ENCODE measurements at places on chromosomes 4 and X. TPM values are rescaled to one million over a fixed set of nuclear protein-coding genes. Genes with fewer than 3 reads are reported as not detected.

The FOXR2 gene
- total RNA-seq: not detected

The GLRA2 gene
- not detected for total RNA-seq

The UGT2B10 gene
- not detected for total RNA-seq

The PLXNB3 gene
- 8.7 TPM for total RNA-seq

The H2BW2 gene
- total RNA-seq: not detected

The IL9R gene
- total RNA-seq: not detected

The SMIM31 gene
- not detected for total RNA-seq

The VGLL1 gene
- not detected for total RNA-seq

The PCDH7 gene
- 139 TPM for total RNA-seq

The NUP62CL gene
- not detected for total RNA-seq

The F8A1 gene
- 27.9 TPM for total RNA-seq

The BCLAF3 gene
- 11.5 TPM for total RNA-seq

The SUPT20HL2 gene
- total RNA-seq: not detected

The RAB41 gene
- total RNA-seq: not detected

The CFAP47 gene
- not detected for total RNA-seq

- H3K27me3 ChIP-seq: peaks cover 19% of the 10 kb centered on the region
- no peak overlapping the region for H3K27ac ChIP-seq
- H3K4me1 ChIP-seq: peaks cover 12% of the 10 kb centered on the region
- H3K4me3 ChIP-seq: no peak overlapping the region
- DNase-seq: peak; percentile 77
- H3K36me3 ChIP-seq: no peaks in the 10 kb centered on the region
These were observed 11.4 kb downstream of the RNF175 start for GRCh38 chr4:153748378-153748777.

DNA sequence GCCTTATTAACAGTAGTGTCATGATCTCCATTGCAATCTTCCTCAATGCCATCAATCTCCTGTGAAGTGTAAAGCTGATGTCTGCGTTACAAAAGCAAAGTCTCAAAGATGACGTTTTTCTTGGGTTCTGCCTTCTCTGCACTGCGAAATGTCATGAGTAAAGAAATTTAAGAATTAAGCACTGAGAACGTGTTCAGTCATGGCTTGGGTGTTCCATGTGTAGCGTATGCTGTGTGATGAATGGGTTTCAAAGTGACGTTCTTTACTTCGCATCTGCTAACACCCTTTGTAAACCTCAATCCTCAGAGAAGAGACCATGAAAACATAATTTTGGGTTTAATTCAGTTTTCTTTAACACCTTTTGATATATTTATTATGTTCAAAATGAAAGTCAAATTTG is 999 bp downstream of the NAP1L5 start:
- no peaks in the 10 kb centered on the region for H3K36me3 ChIP-seq
- peak overlapping the region; percentile 84 for H3K4me3 ChIP-seq
- peaks cover 8% of the 10 kb centered on the region for H3K4me1 ChIP-seq
- no peak overlapping the region for H3K27ac ChIP-seq

DNA sequence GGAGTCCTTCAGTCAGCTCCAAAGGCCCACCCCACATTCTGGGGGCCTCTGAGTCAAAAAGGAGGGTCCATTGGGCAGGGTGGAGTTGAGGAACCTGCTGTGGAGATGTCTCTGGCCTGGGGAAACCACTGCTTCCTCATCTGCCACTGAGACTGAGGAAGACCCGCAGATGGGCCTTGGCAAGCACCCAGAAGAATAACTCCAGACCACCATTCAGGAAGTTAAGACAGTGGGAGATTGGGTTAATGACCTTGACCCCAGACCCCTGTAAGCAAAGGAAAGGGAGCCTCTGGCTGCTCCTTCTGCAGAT is 8.1 kb upstream of the HSD17B10 start:
- H3K4me3 ChIP-seq: peak overlapping the region; percentile 70
- H3K4me1 ChIP-seq: peaks cover 15% of the 10 kb centered on the region
- H3K36me3 ChIP-seq: no peaks in the 10 kb centered on the region
- DNase-seq: no peak

DNA sequence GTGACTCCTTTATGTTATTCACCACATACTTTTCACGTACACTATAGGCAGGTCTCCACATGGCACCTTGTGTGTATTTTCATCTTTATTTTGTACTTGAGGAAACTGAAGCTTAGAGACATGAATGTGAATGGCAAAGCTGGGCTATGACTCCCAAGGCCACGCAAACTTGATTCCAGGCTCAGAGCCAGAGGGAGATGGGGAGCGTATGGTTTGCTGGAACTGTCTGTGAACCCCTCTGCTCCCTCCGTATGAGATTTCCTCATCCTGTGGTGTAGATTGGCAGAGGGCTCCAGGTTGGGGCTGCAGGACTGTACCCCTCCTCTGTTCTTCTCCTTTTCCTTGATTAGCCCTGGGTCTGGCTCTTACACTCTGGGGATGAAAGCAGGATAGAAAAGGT is 16.1 kb upstream of the STARD8 start:
- no peaks in the 10 kb centered on the region for H3K36me3 ChIP-seq
- H3K27ac ChIP-seq: no peak overlapping the region
- H3K27me3 ChIP-seq: no peaks in the 10 kb centered on the region
- H3K4me1 ChIP-seq: no peaks in the 10 kb centered on the region
- no peak overlapping the region for H3K4me3 ChIP-seq

DNA sequence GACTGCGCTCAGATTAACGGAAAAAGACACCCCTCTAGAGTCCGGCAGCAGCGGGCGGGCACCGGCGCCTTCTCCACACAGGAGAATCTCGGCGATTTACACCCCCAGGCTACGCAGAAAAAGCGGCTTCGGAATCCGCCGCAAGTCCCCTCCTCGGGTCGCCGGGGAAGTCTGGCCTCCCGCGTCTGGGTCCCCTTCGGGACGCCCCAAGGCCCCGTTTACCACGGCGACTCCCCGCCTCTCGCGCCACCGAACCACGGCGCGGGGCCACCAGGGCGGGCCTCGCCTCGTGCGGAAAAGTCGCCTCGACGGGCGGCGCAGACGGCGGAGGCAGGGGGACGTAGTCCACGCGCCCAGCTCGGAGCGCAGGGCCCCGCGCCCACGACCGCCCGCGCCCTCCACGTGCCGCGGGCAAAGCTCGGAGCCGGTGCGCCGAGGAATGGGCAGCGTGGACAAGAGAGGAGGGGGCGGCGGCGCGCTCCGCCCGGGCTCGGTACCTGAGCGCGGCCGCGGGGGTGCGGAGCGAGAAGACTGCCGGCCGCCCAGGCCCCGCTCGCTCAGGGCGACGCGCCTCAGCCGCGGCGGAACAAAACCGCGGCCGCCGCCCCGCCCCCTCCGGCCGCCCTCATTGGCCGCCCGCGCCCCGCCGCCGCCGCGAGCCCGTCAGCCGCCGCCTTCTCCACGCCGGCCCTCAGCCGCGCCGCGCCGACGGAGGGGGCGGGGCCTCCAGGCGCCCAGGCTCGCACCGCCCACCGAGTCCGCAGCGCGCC is at the start of gene FAM53A:
TSS of gene FAM53A (minus strand) at position 578 of the 770 bp plus-strand sequence. CDS start 15,572 bp downstream, outside the sequence.
- H3K4me1 ChIP-seq: peaks cover 18% of the 10 kb centered on the region
- peak within 1 kb of the TSS; percentile 84 for H3K4me3 ChIP-seq
- peak; percentile 98 for DNase-seq
- no peaks in the 10 kb centered on the region for H3K36me3 ChIP-seq

DNA sequence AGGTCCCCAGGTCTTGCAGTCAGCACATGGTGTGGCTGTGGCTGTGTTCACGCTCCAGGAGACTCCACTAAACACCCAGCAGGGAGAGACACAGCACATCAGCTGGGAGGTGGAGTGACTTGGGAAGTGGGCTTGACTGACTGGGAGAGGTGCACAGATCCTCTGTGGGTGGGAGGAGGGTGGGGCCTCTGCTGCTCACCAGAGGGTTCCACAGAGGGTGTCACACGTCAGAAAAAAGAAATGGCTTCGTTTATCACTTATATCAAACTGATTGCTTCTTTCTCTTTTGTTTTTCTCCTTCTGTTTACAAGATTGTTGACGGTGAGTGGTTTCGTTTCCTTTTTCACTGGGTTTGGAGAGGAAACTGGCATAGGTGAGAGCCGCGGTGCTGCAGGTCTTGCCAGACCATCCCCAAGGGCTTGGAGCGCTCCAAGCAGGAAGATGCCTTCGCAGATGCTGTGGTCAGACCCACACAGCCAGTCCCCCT is 24.8 kb upstream of the FAM193A start:
- H3K27me3 ChIP-seq: no peaks in the 10 kb centered on the region
- peaks cover 29% of the 10 kb centered on the region for H3K36me3 ChIP-seq
- no peak overlapping the region for H3K27ac ChIP-seq
- H3K4me1 ChIP-seq: peaks cover 3% of the 10 kb centered on the region
- no peak for DNase-seq

DNA sequence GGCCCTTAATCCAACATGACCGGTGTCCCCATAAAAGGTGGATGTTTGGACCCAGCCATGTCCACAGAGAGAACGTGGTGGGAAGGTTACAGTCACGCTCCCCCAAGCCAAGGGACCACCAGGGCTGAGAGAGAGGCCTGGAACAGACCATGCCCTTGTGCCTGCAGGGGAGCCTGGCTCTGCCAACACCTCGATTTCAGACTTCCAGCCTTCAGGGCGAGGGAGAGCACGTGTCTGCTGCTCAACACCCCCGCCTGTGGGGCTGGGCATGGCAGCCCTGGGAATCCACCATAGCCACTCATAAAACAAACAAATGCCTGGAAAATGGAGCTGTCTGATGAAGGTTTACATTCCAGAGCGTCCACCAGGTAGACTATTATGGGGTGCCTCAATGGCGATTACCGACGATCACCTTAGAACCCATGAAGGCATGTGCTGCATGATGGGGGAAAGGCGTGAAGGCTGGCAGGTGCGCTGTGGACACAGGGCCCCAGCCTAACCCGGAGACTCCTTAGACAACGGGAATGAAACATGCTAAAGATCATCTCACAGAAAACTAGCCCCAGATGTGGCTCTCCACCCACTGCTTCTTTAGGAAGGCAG is 42.3 kb upstream of the HMX1 start:
- H3K4me3 ChIP-seq: no peak overlapping the region
- H3K4me1 ChIP-seq: peaks cover 2% of the 10 kb centered on the region
- peaks cover 3% of the 10 kb centered on the region for H3K27me3 ChIP-seq

DNA sequence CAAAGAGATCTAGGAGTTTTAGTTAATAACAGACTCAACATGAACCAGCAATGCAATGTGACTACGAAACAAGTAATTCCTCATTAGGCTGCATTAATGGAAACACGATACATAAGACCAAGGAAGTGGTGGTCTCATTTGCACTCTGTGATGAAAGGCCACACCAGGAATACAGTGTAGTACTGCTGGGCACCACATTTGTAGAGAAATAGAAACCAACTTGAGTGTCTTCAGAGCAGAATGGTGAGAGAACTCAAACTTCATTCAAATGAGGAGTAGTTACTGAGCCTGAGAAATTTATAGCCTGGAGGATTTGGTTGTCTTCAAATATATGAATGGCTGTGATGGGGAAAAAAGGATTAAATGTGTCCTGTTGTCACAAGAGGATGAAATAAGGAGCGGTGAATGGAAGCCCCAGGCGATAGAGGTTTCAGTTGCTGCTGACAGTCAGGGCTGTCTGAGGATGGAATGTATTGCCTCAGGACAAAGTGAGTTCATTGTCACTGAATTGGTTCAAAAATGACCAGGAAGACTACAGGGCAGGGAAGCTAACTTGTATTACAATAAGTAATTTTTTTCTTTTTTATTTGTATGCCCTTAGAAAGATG is 50.9 kb downstream of the NFKB1 start:
- H3K27me3 ChIP-seq: no peaks in the 10 kb centered on the region
- peak overlapping the region; percentile 5 for H3K4me3 ChIP-seq
- peaks cover 25% of the 10 kb centered on the region for H3K4me1 ChIP-seq
- H3K36me3 ChIP-seq: peaks cover 2% of the 10 kb centered on the region
- DNase-seq: no peak

- no peak for DNase-seq
- H3K36me3 ChIP-seq: no peaks in the 10 kb centered on the region
- H3K27me3 ChIP-seq: peaks cover 40% of the 10 kb centered on the region
- H3K27ac ChIP-seq: no peak overlapping the region
- H3K4me3 ChIP-seq: no peak overlapping the region
These were observed 90.0 kb upstream of the AFAP1 start for GRCh38 chr4:8029689-8030088.

Measured in osteocyte (in vitro differentiated cells).